ENCODE measurements at places on chromosomes 11 and 22. TPM values are rescaled to one million over a fixed set of nuclear protein-coding genes. Genes with fewer than 3 reads are reported as not detected.

DNA sequence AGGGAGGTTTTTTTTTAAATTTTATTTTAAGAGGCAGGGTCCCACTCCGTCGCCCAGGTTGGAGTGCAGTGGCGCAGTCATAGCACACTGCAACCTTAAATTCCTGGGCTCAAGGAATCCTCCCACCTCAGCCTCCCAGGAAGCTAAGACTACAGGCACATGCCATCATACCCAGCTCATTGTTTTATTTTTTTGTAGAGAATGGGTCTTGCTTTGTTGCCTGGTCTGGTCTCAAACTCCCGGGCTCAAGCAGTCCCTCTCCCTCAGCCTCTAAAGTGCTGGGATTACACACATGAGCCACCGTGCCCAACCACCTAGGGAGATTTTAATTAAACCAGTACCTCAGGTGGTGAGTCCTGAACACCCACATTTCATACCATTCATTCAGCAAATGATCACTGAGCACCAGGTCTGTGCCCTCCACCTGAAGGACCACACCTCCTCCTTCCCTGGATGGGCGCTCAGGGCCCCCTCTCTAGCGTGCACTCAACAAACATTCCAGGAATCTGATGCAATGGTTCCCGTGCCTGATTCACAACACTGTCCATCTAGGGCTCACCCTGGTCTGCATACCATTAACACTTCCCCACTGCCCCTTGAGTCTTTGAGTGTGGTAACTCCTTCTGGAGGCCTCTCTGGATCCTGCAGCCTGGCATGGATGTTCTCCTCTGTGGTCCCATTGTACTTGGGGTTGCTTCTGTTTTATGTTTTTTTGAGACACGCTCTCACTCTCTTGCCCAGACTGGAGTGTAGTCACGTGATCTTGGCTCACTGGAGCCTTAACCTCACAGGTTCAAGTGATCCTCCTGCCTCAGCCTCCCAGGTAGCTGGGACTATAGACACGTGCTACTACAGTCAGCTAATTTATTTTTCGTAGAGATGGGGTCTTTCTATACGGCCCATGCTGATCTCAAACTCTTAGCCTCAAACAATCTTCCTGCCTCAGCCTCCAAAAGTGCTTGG lies 9.6 kb upstream of the MYH9 start:
- DNase-seq = no peak

- no peak for DNase-seq
Observed at GRCh38 chr11:98455500-98456307, 565.0 kb upstream of the CNTN5 start.

DNA sequence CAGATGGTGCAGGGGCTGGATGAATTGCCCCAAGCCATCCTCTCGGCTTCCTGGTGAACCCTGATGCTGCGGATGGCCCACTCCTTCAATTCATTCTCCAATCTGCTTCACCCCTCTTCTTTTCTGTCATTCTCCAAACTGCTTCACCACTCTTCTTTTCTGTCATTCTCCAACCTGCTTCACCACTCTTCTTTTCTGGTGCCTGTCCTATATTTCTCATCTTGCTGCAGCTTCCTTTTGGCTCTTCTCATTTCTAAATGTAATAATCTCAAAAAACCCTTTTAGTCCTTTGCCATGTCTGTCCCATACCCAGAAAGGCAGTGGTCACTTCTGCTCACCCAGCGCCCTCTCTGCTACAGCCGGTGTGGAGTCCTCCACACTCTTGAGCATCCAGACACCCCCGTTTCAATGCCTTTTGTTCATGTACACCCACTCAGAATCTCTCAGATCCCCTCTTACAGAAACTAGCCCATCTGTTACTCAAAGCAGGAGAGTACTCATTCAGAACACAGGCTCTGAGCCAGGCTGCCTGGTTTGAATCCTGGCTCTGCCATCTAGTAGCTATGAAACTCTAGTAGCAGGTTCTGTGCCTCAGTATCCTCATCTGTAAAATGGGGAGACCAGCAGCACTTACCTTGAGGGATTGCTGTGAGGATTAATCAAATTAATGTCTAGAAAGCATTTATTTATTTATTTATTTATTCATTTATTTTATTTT lies 14.9 kb downstream of the SERPIND1 start:
- DNase-seq = no peak

DNA sequence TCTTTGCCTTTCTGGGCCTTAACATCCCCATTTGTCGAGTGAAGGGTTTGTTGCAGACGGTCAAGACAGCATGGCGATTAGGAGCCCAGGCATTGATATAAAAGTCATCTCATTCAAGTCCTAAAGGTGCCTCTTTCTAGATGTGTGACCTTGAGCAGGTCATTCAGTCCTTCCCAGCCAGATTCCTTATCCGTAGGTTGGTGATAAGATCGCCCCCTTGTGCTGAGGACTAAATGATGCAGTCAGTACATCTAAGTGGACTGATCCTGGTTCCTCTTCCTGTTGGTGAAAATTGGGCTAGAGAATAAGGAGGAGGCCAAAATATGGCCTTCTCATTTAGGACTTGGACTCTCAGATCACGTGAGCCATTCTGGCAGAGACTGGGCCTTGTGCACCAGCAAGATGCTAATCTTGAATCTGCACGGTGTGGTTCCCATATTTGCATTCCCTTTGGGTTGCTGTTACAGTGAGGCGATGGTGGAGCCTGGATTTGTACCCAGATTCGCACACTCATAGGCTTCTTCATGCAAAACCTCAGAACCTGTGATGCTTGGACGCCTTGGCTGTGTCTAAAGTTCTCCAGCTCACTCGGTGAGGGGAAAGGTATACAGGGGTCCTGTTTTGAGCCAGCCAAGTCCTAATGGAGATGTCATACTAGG lies 156.8 kb downstream of the MYO18B start:
- no peak for DNase-seq

- no peak for DNase-seq
Observed at GRCh38 chr11:20610825-20611224, 11.4 kb downstream of the SLC6A5 start.

DNA sequence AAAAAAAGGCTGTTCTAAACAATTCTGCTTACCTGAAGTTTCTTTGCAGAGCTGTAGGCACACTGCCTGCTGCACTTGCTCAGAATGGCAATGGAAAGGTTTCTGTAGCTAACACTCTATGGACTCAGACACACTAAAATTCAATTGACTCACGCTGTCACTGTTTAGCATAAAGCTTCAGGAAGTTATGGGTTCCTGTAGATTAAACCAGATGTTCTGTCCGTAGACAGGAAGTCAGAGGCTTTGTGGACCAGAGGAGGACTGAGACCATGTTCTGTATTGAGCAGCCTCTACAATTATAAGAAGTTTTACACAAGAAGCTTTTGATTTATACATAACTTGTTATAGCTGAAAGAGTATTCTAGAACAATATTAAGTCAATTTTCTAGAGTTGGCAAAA lies 70.4 kb downstream of the GLYATL1 start:
- no peak for DNase-seq

DNA sequence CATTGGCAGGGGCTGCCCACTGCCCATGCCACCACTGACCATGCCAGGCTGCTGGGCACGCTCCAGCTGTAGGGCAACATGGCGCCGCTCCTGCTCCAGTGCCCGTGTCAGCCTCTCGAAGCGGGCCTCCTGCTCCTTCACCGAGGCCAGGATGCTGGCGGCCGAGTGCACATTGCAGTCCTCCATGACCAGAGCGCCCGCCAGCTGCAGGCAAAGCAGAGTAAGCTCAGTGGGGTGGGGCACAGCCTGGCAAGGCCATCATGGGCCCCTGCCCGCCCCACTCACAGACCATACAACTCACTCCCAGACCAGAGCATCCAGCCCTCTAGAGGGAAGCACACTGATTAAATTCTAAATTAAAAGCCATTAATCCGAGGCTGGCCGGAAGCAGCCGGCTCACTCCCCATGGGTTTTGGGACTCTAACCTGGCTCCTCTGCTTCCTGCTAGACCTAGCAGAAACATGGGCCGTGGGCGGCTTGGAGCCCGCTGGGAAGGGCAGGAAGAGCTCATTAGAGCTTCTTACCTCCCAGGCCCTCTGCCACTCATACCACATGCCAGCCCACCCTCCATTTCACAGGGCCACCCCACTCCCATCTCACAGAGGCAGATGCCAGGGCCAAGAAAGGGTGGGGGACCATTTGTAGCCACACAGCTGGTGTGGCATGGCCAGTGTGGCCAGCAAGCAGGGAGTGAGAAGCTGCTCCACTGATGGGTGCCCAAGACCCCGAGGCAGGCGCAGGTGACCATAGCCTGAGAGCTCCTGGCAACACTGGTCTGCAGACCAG lies 25.8 kb downstream of the ARVCF start:
- no peak for DNase-seq

OR52I2 gene
- polyA plus RNA-seq = 0.07 TPM

BATF2 gene
- 3.1 TPM for polyA plus RNA-seq

KMT5B gene
- polyA plus RNA-seq = 32.7 TPM

GRCh38 chr11:2138068-2138430 lies 1.1 kb downstream of the IGF2 start:
- DNase-seq = no peak

HOATZ gene
- 1.2 TPM for polyA plus RNA-seq

DNA sequence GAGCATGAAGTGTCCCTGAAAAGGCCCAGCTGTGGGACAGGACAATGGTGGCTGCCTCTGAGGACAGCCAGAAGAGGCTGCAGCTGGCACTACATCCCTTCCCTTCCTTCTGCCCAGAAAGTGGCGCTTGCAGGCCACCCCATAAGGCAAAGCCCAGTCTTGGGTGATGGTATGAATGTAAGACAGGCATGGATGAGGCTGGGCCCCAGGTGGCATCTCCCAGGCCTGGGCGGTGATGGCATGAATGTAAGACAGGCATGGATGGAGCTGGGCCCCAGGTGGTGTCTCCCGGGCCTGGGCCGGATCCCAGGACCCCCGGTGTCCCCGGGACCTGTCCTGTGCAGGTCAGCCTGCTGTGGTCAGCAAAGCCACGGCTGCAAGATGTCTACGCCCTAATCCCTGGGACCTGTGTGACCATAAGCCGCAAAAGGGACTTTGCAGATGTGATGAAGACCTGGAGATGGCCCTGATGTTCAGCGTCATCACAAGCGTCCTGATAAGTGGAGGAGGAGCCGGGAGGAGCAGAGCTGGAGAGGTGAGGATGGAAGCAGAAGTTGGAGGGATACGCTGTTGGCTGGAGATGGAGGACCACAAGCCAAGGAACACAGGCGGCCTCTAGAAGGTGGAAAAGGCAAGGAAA lies 181.1 kb downstream of the CTTN start:
- DNase-seq = no peak

TMEM151A gene
- 0.02 TPM for polyA plus RNA-seq

DNA sequence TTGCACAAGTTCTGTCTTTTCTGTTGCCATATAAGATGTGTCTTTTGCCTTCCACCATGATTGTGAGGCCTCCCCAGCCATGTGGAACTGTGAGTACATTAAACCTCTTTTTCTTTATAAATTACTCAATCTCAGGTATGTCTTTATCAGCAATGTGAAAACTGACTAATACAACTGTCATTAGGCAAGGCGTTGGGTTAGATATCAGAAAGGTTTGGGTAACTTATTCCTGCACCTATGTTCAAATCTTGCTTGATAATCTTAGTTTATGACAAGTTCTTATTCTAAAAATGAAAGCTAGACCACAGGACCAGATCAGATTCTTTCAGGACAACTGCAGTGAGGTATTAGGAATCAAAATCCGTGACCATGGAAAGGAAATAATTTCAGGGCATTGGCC lies 160.6 kb upstream of the BDNF start:
- no peak for DNase-seq

- no peak for DNase-seq
Observed at GRCh38 chr11:93729129-93729616, 12.1 kb downstream of the TAF1D start.

UBQLNL gene
- polyA plus RNA-seq = 1.5 TPM

NCF4 gene
- 24.0 TPM for polyA plus RNA-seq

- DNase-seq = no peak
Observed at GRCh38 chr11:80778432-80778831, 1337.6 kb upstream of the TENM4 start.

EHF gene
- 2.0 TPM for polyA plus RNA-seq

DNA sequence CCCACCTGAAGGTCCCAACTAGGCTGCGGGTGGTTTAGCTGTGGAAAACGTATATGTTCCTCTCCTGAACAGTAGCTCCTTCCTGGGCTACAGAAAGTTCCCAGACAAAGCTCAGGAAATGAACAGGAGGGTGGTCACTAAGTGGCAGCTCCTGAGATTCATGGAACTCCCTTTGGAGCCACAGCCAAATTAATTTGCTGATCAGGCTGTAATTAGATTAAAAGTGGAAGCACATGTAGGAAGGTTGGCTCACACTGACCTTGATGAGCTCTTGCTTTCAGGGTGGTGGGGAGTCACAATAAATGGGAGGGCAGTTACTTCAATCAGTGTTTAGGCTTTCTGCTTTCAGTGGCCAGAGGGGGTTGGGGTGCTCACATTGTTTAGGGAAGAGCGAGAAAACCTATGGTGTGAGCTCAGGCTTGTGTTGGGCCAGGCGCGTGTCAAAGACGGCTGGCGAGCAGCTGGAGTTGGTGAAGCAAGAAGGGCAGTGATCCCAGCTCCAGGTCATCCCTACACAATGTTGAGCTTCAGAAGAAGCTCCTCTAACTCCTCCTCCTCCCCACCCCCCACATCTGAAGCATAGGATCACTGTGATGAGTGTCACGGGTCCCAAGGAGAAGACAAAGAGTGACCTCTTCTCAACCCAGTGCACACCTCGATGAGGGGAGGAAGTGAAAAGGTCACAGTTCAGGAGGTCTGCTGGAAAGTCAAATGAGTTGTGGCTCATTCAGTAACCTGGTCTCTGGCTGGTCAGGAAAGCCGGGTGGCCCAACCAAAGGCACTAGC lies 42.5 kb downstream of the CLPB start:
- no peak for DNase-seq

DNA sequence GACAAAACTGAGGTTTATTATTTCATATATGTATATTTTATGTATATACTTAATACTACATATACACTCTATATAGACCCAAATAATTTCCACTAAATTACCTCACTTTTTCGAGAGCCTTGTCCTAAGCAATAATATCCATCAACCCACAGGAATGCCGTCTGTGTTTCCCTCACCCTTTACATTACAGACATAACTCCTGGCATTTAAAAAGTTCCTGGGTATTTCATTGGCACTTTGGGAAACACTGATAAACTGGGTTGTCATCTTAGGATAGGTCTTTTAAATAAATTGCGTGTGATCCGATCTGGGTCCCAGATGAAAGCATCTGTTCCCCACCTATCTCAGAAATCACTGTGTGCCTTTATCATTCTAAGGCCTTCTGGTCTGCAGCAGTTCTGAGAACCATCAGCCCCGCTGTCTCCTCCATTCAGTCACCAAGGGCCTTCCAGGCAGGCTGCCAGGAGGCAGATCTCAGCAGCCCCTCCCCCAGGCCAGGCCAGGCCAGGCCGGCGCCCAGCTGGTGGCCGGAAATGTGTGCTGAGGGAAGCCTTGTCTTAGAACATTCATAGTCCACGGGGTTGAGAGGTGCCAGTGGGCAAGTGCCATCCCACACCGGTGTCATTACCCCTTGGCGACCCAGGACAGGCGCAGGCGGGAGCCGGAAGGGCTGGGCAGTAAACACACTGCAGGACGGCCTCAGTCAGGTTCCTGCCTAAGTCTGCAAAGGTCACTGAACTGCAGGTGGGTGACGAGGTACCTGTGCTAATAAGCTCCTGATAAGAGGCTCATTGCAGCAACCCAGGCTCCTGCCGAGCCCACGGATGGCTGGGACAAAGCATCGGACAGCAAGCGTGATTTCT lies 3.3 kb downstream of the FGF19 start:
- no peak for DNase-seq

Measured in thymus (tissue), 14 donors.